ENCODE measurements at places on chromosomes 7 and 10.

- no peak for DNase-seq
Observed at GRCh38 chr10:93566435-93567276, at the start of gene FFAR4. FFAR4 (plus strand) TSS chr10:93566665; CDS start chr10:93566721, 56 bp downstream.

- DNase-seq = no peak
Observed at GRCh38 chr10:108631332-108631731, 1292.0 kb downstream of the XPNPEP1 start.

GRCh38 chr10:120993089-120993488, 141.9 kb downstream of the WDR11 start:
- DNase-seq = no peak

DNA sequence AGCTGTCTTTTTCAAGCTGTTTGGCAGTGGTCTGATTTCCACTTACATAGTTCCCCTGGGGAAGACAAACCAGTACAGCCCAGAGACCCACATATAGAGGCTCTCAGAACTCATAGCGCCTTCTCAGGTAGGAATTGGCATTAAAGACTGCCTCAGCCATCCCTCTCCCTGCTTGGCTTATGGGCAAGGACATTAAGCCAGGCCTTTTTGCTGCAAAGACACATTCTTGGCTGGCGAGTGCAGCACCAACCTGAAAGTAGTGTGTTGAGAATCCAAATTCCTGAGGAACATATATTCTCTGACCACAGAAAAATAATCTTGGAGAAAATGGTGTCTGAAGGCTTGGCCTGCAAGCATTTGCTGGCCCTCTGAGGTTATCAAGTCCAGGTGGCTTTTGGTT, 39.2 kb upstream of the HPS1 start:
- DNase-seq = no peak

DNA sequence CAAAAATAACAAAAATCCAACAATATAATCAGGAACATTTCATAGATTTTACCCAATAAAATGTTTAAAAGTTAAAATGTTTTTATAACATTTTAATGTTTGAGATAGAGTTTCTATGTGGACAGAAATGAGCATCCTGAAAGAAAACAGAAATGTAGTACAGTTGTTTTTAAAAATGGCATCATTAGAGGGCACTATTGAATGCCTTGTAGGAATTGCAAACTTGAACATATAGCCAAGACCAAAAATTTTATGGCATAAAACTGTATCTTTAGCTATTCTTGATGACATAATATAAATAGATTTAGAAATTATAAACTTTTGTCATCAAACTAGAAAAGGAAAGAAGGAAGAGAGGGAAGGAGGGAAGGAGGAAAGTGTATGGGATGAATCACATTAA, 1372.7 kb downstream of the GATA3 start:
- DNase-seq = no peak

GRCh38 chr7:38840736-38841460, 68.1 kb downstream of the VPS41 start:
- DNase-seq = no peak

- no peak for DNase-seq
Observed at GRCh38 chr10:52644373-52645186, 128.0 kb downstream of the MBL2 start.

- DNase-seq = no peak
Observed at GRCh38 chr10:114940735-114941134, 2.7 kb downstream of the TRUB1 start.

DNA sequence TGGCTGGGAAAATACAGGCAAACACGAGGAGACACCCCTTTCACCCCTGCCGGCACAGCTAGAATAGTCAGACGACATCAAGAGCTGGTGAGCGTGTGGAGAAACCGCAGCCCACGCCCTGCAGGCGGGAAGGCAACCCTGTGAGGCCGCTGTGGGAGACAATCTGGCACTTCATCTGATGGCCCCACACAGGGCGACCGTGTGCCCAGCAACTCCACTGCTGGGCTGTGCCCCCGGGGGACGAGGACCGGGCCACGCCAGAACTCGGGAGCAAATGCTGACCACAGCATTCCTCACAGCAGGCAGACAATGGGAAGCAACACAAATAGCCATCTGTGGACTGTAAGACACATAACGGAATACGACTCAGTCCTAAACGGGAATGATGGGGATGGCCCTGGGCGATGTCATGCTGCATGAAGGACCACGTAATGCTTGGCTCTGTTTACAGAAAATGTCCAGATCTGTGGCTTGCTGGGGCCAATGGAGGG, 58.9 kb downstream of the CFAP46 start:
- no peak for DNase-seq

- DNase-seq = no peak
Observed at GRCh38 chr7:135517060-135517459, 7.2 kb upstream of the CNOT4 start.

DNA sequence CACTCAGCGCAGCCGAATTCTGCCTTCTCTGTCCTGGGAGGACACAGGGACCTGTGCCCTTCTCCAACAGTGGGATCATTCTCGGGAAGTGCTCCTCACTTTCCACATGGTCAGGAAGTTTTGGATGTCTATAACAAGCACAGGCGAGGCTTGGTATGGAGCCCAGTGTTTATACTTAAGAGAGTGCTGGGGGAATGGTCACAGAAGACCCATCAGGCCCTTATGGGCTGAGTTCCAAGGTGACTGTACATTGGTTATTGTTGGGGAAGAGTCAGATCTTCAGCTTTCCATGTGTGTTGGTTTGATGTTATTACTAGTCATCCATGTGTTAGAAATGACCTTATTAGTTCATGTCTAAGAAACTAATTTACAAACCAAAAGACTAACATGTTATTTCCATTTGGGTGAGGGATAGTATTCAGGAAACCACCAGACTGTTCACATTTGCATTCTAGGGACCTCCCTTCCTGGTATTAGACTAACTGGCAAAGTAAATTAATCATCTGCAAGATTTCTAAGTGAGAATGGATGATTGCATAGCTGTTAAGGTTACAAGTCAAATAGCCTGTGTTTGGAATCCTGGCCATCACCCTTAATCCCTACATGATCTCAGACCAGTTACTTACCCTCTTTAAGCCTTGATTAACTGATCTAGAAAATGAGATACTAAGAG, 834.2 kb downstream of the LRMDA start:
- no peak for DNase-seq

DNA sequence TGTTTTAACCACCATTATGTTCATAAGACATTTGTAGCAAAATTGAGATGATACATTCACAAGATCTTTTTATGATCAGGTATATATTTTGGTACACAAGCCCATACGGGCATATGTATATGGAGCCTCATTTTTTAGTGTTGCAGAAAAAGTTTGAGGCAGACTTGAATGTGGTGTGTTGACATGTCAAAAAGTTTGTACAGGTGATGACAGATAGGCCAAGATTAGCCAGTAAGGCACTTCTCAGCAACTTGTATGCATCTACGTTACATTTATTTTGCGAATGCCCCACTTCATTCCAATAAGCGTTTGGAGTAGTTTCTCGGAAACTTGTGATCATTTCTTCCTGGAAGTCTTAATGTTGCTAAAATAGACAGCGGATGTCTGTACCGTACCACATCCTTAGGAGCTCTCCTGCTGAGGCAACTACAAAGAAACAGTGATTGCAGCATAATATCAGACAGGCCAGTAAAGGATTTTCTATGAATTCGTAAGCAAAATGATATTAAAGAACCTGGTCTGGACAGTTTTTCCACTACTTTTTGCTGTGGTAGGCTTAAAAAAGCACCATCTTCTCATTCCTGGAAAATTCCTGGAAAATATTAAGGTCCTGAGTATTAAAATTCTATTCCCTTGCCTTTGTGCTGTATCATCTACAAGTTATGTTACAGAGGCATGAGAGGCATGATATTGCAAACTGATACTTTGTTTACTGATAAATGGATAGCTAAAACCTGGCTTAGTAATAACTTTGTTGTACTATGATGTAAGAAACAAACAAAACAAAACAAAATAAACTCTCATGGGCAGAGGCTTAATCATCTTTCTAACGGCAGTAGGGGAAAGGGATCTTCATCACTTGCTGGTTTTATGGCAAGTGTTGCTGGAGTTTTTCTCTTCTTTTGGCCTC, 153.6 kb downstream of the HDAC9 start:
- DNase-seq = no peak

DNA sequence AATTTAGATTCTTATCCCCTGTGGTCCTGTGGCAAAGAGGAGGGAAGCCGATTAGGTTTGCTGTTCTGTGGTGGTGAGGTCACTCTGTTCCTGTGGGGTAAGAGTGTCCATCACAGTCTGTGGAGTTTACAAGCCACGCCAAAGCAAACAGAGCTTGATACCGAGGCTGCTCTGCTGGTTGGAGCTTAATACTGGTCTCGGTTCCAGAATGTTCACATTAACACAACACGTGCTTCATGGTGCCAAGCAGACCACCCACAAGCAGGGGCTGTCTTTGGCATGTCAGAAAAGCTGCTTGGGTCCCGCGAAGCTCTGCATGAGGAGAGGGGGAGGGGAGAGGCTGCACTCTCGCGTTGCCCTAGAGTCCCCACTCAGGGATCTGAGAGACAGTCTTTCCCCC, 47.5 kb downstream of the DNAJB6 start:
- no peak for DNase-seq

- DNase-seq = no peak
Observed at GRCh38 chr7:64959072-64959747, 31.6 kb downstream of the ZNF117 start.

DNA sequence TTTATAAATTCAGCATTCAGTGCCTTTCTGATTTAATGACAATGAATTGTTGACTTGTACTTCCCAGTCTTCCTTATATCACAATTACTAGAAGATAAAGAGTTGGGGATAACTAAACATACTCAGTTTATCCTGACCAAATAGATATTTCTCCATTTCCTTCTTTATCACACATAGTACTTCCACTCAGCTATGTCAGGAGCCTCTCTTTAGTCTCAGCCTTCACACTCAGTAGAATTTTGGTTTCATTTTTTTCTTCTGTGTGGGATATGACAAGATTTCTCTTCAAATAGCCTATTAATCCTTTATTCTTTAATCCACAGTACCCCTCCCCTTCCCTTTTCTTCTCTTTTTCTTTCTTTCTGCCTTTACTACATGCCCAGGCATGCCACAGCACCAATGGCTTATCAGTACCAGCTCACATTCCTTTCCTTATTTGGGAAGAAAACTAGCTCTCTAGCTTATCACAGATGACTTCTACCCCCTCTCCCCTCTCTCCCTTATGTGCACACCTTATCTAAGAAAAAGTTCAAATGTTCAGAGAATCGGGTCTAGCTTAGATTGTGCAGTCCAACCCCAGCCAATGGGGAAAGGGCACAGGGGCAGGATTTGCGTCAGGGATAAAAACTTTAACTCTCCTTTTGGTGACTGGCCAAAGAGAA, 109.0 kb downstream of the PHF14 start:
- no peak for DNase-seq

- no peak for DNase-seq
Observed at GRCh38 chr10:114654822-114655575, 3.1 kb downstream of the ABLIM1 start.

All from activated CD8-positive, alpha-beta memory T cell treated with anti-CD3 and anti-CD28 coated beads for 24 hours (primary cell).